ENCODE measurements at places on chromosomes 3 and 15. TPM values are rescaled to one million over a fixed set of nuclear protein-coding genes. Genes with fewer than 3 reads are reported as not detected.

LRRC28 gene
- total RNA-seq: 11.3 TPM

GOLGA6A gene
- total RNA-seq: under 0.01 TPM

SLC28A2 gene
- total RNA-seq: not detected

MINAR1 gene
- 0.63 TPM for total RNA-seq

SAMMSON gene
- not detected for total RNA-seq

CIP2A gene
- 4.3 TPM for total RNA-seq

DUOXA1 gene
- total RNA-seq: under 0.01 TPM

PAQR9 gene
- total RNA-seq: 0.16 TPM

RPP25 gene
- 0.34 TPM for total RNA-seq
